ENCODE measurements at places on chromosomes 5 and 9.

GRCh38 chr5:41009232-41009631 is 61.9 kb downstream of the MROH2B start:
- DNase-seq, result no peak

DNA sequence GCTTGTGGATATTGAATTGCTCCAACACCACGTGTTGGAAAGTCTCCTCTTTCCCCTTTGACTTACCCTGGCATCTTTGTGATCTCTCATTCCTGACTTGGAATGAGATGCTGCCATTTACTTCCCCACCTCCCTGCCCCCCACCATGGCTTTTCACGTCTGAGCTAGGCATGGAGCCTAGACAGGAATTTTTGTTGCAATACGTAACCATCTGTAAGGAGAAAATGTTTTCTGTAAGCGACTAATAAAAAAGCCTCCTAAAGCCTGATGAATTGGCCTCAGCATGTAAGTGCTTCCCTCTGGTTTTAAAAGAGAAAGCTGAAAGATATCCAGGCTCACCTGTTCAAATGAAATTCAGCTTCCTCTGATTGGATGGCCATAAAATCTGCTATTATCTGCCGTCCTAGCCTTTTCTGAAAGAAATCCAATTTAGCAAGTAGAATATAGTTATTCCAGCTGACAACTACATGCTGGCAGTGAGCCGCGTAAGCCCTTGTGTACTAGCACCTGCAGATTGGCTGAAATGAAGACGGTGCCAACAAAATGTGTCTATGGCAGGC is 200.1 kb downstream of the NSG2 start:
- DNase-seq, result no peak

DNA sequence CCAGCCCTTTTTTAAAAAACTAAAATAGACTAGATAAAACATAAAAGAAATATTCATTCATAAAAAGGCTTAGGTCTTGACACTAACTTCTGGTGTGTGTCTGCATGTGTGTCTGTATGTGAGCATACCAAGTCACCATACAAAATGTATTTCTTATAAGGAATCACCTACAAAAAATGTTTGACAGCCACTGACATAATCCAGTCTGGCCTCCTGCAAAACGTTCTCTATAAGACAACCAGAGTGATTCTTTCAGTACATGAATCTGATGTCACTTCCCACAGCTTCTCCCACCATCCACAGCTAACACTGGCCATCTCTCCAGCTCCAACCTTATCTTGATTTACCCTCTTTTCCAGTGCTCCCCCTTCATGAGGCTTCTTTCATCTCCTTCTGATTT is 192.3 kb downstream of the TLE1 start:
- DNase-seq, result no peak

- no peak for DNase-seq
Measured at GRCh38 chr9:135883410-135884089, 23.8 kb downstream of the CAMSAP1 start.

- no peak for DNase-seq
Measured at GRCh38 chr5:135386886-135387628, 12.0 kb downstream of the MACROH2A1 start.

DNA sequence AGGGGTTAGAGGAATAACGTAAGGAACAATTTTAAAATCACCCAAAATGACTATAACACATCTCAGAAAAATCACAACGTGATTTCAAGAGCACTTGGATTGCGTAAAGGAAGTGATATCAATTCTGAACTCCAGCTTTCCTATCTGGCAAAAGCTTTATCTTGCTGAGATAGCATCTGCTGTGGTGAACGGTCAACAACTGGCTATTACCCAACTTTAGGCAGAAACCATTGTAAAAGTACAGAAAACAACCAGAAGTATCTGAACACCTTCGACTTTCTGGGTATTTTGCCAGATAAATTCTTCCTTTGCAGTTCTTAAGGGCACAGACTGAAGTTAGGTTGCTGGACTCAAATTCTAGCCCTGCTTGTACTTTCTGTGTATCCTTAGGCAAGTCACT is 9.2 kb downstream of the ABLIM3 start:
- DNase-seq, result no peak

GRCh38 chr9:77933019-77933418 is 98.6 kb downstream of the GNAQ start:
- DNase-seq, result no peak

DNA sequence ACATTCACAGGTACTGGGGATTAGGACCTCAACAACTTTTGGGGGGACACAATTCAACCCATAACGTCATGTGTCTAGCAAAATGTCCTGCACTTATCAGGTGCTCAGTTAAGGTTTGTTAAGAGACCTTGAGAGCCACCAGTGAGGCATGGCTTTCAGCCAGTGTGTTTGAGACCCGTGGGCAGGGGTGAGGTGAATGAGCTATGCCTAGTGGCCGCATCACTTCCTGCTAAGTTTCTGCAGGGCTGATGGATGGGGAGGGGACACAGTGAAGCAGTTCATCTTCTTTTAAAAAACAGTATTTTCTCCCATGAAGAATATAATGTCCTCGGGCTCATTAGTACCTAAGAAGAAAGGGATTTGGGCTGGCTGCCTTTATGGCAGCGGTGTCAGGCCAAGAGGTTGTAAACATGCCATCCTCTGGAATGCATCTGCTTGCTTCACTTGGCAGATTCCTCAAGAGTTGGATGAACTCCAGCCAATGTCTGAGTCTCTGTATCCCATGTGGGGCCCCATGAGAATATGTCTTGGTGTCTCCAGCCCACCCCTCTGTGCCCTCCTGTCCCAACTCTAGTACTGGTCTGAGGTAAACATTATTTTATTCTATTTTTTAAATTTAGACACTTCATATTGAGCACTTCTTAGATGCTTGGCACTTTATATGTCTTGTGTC is 282.2 kb downstream of the CWC27 start:
- DNase-seq, result no peak

DNA sequence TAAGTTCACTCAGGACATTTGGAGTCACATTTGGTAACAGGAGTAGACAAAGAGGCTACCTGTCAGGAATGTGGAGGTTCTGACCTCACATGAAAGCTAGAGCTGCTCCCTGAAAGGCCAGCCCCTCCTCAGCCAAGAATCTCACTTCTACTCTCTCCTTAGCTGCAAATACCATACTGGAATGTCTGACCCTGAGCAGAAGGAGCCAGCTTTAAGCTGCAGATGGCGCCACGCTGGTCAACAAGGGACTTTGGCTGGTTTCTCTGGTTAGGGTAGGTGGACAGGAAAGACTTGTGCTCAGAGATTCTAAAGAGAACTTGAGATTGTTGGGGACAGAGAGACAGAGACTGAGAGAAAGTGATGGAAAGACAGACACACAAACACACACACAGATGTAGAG is 21.9 kb downstream of the ASTN2 start:
- no peak for DNase-seq

- DNase-seq, result no peak
Measured at GRCh38 chr5:61234019-61234418, 71.8 kb upstream of the SMIM15 start.

- DNase-seq, result no peak
Measured at GRCh38 chr9:109274884-109275730, 45.8 kb downstream of the EPB41L4B start.

DNA sequence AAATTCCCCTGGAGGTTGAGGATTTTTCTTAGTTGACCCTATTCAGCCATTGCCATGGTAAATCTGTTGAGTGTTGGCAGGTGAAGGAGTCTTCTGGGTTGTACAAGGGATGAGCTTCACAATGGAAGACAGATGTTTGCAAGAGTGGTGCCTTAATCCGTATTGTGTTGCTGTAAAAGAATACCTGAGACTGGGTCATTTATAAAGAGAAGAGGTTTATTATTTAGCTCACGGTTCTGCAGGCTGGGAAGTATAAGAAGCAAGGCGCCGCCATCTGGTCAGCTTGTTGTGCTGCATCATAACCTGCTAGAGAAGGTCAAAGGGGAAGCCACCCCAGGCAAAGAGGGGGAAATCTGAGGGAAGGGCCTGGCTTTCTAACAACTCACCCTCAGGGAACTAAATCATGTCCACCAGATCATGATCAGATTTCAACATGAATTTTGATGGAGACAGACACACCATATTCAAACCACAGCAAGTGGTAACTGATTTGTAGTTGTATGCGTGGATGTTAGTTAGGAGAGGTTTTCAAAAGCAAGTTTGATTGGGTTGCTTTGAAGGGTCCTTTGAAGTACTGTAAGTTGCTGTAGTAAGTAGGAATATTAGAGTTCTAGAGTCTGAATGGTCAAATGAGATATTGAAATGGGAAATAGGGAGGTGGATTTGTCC is 2.5 kb downstream of the TNPO1 start:
- no peak for DNase-seq

- no peak for DNase-seq
Measured at GRCh38 chr9:135757356-135757755, 55.4 kb downstream of the KCNT1 start.

- DNase-seq, result peak; percentile 3
Measured at GRCh38 chr5:94376672-94377345, 241.6 kb downstream of the KIAA0825 start.

DNA sequence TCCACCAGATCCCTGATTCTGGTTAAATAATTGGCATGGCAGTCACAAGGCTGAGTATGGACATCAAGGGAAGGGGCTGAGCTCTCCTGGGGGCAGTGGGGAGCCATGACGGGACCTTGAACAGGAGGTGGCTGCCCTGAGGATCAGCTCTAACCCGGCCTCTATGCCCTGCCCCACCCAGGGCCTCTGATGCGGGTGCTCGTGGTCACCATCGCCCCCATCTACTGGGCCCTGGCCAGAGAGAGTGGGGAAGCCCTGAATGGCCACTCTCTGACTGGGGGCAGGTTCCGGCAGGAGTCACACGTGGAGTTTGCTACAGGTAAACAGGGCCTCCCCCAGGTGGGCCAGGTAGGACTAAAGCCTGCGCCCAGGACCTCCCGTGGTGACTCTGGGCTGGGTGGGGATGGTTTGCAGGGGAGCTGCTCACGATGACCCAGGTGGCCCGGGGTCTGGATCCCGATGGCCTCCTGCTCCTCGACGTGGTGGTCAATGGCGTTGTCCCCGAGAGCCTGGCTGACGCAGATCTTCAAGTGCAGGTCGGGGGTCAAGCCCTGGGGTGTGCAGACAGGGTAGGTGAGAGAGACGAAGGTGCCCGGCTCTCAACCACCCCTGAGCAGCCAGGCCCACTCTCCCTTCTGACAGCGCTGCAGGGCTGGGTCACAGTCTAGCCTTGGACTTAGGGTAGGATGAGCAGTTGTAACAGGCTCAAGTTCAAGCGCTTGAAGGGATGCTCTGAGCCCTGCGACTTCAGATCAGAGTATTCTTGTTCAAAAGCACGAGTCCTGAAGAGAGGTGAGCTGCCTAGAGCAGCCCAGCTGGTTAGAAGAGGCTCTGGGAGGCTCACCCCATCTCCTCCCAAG is 19.9 kb upstream of the ASS1 start:
- no peak for DNase-seq

DNA sequence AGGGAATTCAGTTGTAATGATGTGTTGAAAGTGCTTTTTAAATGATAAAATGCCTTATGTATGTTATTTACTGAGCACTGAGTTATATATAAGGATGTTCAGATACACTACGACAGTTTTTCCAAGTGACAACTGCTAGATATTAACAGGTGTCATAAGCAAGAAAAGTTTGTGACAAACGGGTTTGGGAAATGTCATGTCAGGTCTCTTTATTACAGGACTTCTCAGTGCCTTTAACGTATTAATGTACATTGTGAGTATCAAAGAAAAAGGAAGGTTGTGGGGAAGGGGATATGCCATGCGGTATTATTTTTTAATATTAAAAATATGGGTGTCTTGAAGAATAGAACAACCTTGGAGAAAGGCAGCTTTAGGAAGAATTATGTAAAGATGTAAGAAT is 56.4 kb downstream of the RAI14 start:
- DNase-seq, result no peak
